Inflammatory macrophage treated with lipopolysaccharide for 1 hour (primary cell): ENCODE measurements at places on chromosomes 16 and 17.
A peak's percentile ranks its signal among the peaks of the same experiment; 100 is the strongest.

- no peak for DNase-seq
Measured at GRCh38 chr17:81727324-81728031, 15.4 kb downstream of the SLC25A10 start.

DNA sequence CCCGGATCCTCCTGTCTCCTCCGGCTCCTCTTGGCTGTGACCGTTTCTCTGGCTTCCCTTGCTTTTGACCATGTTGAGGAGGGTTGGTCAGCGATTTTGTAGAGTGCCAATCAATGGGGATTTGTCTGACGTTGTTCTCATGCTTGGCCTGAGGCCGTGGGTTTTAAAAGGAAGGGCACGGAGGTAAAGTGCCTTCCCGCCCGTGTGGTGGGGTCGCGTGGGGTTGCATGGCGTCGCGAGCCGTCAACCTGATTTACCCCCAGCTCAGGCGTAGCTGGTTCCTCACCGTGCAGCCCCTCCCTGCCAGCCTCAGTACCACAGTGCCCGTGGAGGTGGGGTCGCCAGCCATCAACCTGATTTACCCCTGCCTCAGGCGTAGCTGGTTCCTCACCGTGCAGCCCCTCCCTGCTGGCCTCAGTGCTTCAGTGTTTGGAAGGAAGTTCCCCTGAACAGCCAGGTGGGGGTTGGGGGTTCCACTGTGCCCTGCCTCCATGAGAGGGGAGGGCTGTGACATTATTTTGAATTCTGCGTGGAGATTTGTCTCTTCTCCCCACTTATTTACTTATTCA, 5.0 kb downstream of the TPSAB1 start:
- no peak for DNase-seq

GRCh38 chr16:84854759-84855158, 35.0 kb downstream of the CRISPLD2 start:
- no peak for DNase-seq

- DNase-seq, result no peak
Measured at GRCh38 chr16:11670171-11671131, 2.2 kb downstream of the SNN start.

DNA sequence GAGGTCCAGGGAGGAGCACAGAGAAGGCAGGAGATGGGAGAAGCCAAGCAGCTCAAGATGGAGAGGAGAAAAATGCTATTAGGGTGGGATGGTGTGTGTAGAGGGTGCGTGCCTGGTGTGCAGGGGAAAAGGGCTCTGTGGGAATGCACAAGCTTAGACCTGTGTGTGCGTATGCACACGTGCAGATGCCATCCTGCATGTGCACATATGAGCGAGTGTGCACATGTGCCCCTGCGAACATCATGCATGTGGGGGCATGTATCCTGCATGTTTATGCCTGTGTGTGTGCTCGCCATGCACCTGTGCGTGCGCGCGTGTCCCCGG, 438 bp upstream of the KCNJ12 start:
- no peak for DNase-seq

GRCh38 chr17:73007407-73007806, 85.1 kb downstream of the SLC39A11 start:
- DNase-seq, result peak; percentile 15

- no peak for DNase-seq
Measured at GRCh38 chr17:951325-952132, 28.0 kb downstream of the NXN start.

- no peak for DNase-seq
Measured at GRCh38 chr17:16301963-16302855, 51.1 kb downstream of the CENPV start.

DNA sequence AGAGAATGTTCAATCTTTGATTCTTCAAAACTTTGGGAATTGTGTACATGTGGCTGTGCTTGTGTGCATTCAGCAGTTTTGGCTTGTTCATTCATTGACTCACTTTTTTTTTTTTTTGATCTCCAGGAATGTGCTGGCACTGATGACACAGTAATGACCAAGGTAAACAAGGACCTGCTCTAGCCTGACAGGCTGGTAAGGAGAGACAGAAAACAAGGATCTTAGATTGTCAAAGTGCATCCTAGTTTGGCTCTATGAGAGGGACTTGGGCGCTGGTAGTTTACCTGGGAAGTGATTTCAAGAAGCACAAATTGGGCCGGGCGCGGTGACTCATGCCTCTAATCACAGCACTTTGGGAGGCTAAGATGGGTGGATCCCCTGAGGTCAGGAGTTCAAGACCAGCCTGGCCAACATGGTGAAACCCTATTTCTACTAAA, 233.1 kb upstream of the WSCD1 start:
- DNase-seq, result no peak

- no peak for DNase-seq
Measured at GRCh38 chr16:6104428-6104827, 1006.8 kb upstream of the EEF2KMT start.

GRCh38 chr16:81424771-81425170, 19.8 kb upstream of the CMIP start:
- peak; percentile 85 for DNase-seq

DNA sequence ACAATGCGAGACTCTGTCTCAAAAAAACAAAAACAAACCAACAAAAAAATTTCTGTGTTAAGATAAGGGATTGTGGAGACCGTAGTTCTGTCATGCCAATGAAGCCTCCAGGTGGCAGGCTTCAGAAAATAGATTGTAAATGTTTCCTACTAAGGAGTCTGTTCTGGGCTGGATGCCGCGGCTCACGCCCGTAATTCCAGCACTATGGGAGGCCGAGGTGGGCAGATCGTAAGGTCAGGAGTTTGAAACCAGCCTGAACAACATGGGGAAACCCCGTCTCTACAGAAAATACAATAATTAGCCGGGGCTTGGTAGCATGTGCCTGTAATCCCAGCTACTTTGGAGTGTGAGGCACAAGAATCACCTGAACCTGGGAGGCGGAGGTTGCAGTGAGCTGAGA, 4.4 kb upstream of the SNX29 start:
- no peak for DNase-seq

DNA sequence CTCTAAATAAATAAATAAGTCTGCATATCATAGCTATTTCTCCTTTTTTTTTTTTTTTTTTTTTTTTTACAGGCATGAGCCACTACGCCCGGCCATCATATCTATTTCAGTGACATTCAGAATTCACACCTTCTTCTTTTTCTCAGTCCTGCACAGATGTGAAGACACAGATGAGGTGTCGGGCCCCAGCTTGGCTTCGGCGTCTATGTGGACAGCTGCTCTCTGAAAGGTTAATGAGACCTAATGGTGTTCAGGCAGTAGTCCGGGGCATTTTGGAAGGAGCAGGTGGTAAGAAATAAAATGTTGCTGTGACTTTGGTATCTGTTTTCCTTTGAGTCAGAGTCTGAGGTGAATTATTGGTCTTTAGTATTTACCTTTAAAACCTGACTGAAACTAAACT, 23.6 kb downstream of the TANGO6 start:
- no peak for DNase-seq

DNA sequence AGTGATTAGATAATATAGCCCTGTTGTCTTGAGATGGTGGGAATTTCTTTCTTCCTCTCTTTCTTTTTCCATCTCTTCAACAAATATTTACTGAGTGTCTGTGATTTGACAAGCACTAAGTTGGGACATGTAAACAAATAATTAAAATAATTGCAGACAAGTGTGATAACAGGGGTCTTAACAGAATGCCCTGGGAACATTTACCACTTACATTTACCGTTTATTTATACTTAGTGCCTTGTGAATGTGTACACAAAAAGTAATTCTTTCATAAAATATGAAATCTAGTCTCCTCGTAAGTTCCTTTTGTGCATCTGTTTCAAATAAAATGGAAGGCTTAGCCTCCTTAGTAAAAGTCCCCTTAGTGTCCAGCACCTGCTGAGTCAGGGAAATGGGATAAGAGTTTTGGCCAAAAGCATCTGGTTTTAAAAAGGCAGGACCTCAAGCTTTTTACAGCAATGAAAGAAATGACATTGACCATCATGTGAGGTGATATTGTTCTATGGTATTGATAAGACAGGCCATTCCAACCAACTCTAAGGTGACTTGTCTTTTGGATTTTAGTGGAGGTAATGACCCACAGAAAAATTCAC, 188.2 kb downstream of the HS3ST3B1 start:
- no peak for DNase-seq

DNA sequence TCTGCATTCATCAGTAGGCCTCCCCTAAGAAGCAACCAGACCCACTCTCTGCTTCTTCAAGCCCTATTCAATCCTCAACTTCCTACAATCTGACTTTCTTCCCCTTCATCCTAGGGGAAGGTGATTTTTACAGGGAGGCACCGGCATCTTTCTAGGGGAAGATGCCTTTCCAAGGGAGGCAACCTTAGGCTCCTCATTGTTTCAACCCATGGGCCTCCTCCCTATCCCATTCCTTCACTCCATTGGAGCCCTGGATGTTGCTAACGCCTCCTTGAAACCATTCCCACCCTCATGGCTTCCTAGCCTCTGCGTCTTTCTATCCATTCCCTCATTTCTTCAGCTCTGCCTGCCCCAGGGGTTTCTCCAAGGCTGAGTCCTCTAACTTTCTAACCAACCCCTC, 2.7 kb upstream of the CUEDC1 start:
- DNase-seq, result no peak

DNA sequence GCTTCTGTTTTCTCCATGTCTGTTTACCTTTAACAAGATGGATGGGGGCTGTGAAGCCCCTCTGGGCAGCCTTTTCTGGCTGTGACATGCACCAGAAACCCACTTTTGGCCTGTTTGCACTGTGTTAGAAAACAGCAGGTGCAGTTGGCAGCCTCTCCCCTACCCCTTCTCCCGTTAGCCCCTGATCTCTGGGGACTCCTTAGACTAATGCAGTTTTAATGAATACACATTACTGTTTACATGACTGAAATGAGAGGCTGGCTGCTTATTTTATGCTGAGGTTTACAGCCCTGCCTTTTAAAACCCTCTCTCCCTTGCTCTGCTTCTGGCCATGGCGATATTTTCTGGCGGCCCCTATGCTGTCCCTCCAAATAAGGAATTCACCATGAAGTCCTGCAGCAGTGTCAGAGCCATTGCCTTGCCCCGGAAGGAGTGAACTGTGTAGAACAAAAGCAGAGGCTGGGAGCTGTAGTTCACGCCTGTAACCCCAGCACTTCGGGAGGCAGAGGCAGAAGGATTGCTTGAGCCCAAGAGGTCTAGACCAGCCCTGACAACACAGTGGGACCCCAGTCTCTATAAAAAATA, 79.3 kb downstream of the PRKCB start:
- DNase-seq, result no peak

DNA sequence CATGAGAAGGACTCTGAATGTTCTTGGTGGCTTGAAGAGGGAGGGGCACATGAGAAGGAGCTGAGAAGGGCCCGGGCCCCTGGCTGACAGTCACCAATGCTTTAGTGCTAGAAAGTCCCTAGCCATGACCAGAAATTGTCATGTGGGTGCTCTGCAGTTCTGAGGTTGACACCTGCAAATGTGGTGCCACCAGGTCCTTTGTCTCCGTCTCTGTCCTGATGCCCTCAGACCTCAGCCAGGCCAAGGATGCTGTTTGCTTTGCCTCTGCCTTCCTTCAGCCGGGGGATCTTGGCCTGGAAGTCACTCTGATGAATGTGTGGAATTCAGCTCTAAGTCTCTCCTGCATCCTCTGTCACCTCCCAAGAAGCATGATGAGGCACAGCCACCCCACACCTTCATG, 63.6 kb downstream of the TNFRSF13B start:
- DNase-seq, result no peak

- DNase-seq, result no peak
Measured at GRCh38 chr17:44558710-44559633, 1.7 kb downstream of the FZD2 start.

DNA sequence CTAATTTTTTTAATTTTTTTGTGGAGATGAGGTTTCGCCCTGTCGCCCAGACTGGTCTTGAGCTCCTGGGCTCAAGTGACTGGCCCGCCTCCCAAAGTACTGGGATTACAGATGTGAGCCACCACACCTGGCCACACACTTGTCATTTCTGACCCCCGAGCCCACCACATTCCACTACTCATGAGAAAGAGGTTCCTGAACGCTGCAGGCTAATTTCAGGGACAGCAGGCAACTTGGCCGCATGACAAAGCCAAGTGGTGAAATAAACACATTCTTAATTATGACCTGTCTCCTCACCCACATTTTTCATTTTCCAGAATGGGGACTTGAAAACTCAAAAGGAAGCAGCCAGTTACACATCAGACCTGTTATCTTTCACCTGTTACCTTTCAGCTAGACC, 114.5 kb downstream of the ABCC6 start:
- no peak for DNase-seq

GRCh38 chr17:2723997-2724783, 12.6 kb upstream of the CLUH start:
- no peak for DNase-seq

DNA sequence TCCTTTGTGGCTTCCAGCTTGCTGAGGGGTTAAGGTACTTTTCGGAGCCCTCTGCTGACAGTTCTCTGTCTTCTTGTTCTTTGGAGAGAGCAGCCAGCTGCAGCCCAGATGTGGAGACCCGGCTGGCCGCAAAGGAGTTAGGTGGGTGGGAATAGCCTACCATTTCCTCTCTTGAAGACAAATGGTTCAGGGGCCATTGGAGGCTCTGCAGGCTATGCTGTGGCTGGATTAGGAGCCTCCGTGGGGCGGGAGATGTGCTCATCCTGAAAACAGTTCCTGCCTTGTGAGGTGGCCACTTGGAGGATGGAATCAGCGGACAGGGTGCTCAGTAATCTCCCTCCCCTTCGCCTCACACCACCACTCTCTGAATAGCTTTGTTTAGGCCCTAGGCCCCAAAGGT, 30.3 kb downstream of the MEOX1 start:
- DNase-seq, result no peak

DNA sequence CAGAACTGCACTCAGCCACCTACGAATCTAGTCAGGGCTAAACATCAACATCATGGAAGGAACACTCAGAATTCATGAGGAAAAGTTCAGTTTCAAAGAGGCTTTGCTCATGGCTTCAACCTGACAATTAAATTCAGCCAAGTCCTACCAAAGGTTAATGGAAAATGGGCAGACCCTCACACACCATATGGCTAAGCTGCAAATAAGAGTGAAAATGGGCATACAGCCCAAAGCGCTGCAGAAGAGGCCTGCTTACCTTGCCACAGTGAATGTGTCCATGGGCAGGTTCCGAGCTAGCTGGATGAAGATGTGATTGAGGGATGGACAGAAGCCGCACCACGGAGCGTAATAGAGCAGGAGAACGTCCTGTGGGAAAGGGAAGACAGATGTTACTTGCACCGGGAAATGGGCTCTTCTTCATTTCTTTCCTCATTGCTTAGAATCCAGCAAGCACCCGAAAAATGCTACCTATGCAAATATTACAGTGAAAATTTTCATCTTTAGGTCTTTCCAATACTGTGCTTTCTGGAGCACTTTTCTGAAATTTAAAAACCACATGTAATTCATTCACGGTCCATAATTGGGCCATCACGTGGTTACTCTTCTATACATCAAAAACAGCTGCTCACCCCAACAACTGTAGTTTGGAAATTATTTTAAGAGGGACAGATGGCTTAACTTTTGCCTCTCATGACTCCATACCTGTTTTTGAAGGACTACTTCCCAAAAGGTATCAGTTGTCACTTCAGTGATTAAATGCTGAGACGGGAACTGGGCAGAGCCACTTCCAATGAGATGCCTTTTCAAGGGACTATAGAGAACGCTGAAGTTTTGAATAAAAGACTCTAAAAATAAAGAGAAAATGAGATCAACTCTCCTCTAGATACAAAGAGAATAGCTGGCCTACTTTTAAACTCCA, 19.6 kb downstream of the SNN start:
- DNase-seq, result no peak
